ENCODE measurements at places on chromosomes 5 and 9. TPM values are rescaled to one million over a fixed set of nuclear protein-coding genes. Genes with fewer than 3 reads are reported as not detected.

LAMC3 gene
- under 0.01 TPM for total RNA-seq

CARD6 gene
- 4.3 TPM for total RNA-seq

OR2S2 gene
- total RNA-seq: not detected

DNA sequence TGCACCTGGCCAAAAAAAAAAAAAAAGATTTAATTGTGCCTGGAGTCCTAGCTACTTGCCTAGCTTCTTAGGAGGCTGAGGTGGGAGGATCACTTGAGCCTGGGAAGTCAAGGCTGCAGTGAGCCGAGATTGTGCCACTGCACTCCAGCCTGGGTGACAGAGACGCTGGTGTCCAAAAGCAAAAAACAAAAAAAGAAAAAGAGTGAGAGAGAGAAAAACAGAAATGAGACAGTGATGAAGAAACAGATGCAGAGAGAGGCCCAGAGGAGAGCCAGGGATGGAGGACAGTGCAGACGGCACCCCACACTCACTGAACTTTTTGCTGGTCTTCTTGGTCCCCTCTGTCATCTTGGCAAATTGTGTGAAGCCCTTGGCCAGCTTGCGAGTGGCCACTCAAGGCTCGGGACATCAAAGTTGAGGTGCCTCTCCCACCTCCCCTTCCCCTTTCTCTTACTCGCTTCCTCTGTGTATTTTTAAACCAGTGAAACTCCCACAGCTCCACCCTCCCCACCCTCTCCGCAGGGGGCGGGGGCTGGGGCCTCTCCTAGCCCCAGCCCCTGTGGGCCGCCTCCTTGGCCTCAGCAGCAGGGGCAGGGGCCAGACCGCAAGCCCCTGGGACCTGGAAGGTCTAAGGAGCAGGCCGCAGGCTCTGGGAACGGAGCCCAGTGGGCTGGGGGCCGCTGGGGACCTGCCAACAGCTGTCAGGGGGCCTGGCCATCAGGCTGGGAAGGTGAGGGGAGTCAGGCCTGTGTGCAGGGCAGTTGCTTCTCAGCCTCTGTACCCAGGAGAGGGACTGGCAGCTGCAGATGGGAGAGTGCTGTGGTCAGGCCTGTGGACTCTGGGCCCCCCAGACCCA is at the start of gene SH2D3C:
TSS of gene SH2D3C (minus strand) at position 387 of the 856 bp plus-strand sequence. CDS start at position 348, 39 bp downstream.
- peak; percentile 66 for DNase-seq

- no peak for DNase-seq
These were observed 296.3 kb upstream of the SMARCA2 start for GRCh38 chr9:1718836-1719235.

GRCh38 chr5:54610197-54610944 is 92.8 kb downstream of the SNX18 start:
- no peak for DNase-seq

Measured in hematopoietic multipotent progenitor cell (in vitro differentiated cells).